Kidney glomerular epithelial cell (primary cell): ENCODE measurements at places on chromosomes 12 and 14.

GRCh38 chr12:52744493-52745156 is 32.5 kb downstream of the KRT76 start:
- no peak for DNase-seq

DNA sequence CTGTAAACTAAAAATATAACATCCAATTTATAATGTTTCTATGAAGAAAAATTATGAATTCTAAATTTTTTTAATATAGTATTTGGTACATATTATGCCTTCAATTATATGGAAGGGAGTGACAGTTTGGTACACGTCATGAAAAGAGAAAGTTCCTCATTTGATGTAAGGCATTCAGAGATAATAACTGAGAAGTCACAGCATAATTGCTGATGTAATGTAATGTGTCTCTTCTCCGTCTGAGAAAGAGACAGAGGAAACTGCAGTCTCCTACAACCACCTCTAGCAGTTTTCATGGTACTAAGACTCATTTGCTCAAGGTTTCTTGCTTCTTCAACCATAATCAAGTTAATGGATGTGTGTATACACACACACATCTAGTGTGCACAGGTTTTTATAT is 2.3 kb upstream of the CD69 start:
- no peak for DNase-seq

GRCh38 chr14:23123419-23123818 is 4.4 kb upstream of the CEBPE start:
- no peak for DNase-seq

GRCh38 chr14:21113369-21113768 is 12.5 kb downstream of the TMEM253 start:
- no peak for DNase-seq

- no peak for DNase-seq
Observed at GRCh38 chr12:75820848-75821578, 210.6 kb downstream of the PHLDA1 start.

DNA sequence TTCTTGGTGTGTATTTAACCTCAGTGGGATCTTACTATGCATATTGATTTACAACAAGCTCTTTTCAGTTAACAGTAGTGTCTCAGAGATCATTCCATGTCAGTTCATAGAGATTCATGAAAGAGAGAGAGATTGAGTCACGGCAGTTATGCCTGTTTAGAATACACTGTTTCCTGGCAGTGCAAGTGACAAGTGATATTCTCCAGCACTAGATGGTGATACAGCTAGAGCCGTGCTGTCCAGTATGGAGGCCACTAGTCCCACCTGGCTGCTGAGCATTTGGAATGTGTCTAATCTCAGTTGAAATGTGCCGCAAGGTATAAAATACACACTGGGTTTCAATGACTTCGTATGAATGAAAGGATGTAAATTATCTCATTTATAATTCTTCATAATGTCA is 184.4 kb downstream of the SUDS3 start:
- DNase-seq, result no peak

GRCh38 chr14:72678356-72678755 is 215.5 kb downstream of the DPF3 start:
- no peak for DNase-seq

DNA sequence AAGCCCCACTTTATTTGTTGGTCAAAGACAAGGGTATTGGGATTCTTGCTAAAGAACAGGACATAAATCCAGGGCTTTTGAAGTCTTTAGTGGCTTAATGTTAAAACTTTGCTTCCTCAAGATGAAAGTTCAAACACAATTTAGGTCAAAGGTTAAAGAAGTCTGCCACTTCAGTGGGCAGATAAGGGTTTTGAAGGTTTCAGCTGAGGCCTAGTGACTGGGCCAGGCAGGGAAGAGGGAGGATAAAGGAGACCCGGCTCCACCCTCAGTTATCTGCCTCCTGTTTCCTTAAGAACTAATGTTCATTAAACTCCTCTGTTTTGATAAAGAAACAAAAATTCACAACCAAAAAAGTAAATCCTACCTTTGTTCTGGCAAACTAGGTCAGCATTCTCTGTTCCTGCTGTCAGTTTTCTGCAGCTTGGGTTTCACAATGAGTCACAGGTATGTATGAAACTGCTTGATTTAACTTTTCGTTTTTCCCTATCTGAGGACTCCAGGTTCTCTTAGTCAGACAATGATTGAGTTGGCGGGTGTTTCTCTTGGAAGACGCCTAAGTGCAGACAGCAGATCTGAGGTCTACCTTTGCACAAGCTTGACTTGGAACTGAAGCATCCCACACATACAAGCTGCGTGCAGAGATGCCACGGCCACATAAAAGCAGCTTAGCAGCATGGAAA is 208.3 kb downstream of the EXOC5 start:
- no peak for DNase-seq

DNA sequence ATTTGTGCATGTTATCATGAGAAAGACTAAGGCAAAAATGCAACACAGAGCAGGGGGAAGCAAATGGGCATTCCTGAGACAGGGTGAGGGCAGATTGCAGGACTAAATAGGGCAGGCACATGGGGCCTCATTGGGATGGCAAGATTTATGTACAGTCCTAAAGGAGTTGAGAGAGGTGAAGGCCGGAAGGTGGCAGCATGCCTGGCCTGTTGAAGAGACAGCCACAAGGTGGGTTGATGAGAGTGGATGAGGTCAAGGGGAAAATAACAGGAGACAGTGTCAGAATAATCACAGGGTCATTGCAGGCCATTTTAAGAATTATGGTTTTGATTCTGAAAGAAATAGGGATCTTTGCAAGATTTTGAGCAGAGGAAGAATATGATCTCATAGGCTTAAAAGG is 21.0 kb downstream of the PAH start:
- no peak for DNase-seq

- no peak for DNase-seq
Observed at GRCh38 chr14:70873627-70874026, 33.6 kb upstream of the PCNX1 start.

DNA sequence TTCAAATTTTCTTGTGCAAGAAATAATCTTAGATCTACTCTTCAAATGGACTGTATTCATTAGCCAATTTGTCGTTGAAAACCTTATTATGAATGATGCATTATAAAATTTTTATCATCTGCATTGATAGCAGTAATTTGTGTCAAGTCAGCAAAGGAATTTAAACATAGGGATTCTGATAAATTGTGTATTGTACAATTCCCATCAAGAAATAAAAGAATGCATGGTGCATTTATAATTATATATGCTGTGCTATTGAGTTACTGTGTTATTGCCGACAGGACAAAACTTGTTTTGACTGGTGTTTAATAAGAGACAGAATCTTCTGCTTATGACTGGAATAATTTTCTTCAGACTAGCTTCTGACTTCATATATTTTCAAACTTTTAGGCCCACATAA is 3.1 kb upstream of the BCDIN3D start:
- no peak for DNase-seq

GRCh38 chr14:55274146-55274545 is 2.9 kb downstream of the FBXO34 start:
- DNase-seq, result no peak

- peak; percentile 50 for DNase-seq
Observed at GRCh38 chr12:89960011-89960507, 251.4 kb upstream of the ATP2B1 start.

DNA sequence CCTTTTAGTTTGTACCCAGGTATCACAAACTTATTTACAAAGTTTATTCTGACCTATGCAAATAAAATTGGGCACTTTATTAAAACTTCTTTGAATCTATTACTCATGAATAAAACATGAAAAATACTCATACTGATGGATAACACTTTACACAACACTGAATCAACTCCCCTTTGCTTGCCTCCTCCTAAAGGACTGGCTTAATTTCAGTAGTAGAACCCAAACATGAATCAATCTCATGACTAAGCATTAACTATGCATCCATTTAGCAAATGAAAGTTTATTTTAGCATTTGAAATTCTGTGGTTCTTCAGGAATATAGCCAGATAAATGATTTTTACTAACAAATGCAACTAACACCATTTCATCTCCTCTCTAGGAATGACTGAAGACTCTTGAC is 32.4 kb downstream of the DENND5B start:
- DNase-seq, result no peak

DNA sequence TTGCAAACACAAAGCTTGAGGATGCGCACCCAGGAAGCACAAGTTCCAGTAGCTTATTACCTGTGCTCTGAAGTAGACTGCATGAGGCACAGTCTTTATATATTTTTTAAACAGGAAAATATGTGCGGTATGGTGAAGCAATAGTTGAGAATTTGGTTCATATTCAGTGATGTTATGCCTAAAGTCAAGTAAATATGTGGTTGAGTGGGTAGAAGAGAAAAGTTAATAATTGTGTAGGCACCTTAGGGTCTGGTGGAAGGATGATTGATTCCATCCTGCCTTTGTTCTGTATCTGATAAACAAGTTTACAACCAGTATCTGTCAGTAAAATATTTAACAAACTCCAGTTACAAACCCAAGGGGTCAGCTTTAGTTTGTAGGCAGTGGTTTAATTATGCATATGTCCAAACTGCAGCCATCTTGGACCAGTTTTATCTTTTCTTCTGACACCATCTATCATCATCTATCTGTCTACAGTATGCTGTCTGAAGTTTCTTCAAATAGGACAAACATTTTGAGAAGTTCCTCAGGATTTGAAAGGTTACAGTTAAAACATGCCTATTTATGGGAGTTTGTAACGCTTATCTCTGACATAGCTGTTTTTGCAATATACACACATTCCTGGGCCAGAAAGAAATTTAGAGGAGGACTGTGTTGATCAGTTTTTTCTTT is 10.8 kb downstream of the SINHCAF start:
- no peak for DNase-seq

DNA sequence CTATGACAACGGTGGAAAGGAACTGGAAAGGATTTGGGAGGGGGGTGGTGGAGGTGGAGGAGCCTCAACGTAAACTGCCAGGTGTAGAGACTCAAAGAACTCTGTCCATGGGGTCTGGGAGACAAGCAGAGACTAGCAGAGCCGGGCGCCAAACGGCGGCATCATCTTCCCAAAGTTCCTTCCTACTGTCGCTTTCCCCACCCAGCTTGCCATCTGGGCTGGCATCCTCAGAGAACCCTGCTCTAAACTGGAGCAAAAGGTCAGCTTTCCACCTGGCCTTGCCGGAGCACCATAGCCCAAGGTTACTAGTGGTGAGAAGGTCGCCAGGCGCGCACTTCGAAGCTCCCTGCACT is 4.0 kb upstream of the IRF2BPL start:
- DNase-seq, result no peak

- peak; percentile 5 for DNase-seq
Observed at GRCh38 chr12:113019025-113019424, 37.5 kb upstream of the DTX1 start.

DNA sequence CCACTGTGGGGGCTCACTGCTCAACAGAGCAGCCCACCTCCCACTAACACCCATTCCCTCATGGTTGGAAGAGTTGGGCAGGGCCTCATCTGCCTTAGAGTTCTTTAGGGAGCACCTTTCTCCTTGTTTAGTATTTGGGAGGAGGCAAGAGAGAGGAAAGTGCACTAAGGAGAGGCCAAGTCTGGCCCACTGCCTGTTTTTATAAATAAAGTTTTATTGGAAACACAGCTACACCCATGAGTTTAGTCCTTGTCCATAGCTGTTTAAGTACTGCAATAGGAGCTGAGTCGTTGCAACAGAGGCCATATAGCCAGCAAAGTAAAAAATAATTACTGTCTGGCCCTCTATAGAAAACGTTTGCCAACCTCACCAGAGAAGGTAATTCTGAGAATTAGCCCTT is 63.9 kb downstream of the C14orf132 start:
- no peak for DNase-seq

- no peak for DNase-seq
Observed at GRCh38 chr12:93565760-93566159, 6.7 kb upstream of the SOCS2 start.

- no peak for DNase-seq
Observed at GRCh38 chr12:75844985-75845384, 186.6 kb downstream of the PHLDA1 start.

DNA sequence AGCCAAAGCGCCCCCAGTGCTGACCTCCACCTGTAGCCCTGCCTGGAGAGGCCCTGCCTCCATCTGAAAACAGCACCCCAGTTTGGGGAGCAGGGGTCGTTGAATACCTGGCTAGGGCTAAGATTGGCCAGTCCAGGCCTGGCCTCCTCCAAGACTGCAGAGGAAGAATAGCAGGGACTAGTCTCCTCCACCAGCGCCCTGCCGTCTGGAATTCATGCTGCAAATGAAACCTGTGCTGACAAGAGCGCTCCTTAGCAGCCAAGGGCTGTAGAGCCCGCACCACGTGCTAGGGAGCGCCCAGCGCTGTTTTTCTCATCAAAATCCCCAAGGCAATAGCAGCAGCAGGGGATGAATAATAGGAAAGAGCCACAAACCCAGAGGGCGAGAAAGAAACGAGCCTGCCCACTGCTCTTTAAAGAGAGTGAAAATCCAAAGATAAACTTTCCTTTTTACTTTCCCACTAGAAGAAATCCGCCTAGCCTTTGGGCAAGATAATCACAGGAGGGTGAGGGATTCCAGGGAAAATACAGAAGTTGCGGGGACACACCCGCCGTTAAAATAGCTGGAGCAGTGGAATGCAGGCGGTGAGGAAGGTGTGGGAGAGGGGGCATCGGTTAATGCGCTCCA is 3.3 kb downstream of the COL2A1 start:
- DNase-seq, result peak; percentile 13

GRCh38 chr12:673849-674248 is 10.6 kb upstream of the NINJ2 start:
- DNase-seq, result no peak

DNA sequence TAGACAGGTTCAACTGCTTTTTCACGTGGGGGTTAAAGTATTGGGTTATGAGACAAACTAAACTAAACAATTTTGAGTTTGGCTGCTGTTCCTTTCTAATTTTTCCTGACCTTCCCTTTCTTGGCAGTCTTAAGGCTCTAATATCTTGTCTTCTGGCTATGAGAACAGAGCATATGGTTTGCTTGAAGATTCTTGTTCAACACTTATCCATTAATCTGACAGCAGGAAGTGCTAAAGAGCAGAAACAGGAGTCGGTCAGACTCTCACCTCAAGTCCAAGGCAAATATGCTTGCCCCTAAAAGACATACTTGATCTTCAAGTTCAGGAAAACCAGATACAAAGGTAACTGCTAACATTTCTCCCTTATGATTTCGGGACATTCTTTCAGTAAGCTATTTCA is 52.6 kb upstream of the KCNJ8 start:
- no peak for DNase-seq

DNA sequence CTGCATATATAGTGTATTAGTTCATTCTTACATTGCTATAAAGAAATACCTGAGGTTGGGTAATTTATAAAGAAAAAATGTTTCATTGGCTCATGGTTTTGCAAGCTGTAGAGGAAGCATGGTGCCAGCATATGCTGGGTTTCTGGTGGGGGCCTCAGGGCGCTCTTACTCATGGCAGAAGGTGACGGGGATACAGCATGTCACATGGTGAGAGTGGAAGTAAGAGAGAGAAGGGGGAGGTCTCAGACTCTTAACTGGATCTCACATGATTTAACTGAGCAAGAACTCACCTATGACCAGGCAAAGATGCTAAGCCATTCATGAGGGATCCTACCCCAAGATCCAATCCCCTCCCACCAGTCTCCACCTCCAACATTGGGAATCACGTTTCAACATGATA is 15.9 kb upstream of the PAWR start:
- no peak for DNase-seq

DNA sequence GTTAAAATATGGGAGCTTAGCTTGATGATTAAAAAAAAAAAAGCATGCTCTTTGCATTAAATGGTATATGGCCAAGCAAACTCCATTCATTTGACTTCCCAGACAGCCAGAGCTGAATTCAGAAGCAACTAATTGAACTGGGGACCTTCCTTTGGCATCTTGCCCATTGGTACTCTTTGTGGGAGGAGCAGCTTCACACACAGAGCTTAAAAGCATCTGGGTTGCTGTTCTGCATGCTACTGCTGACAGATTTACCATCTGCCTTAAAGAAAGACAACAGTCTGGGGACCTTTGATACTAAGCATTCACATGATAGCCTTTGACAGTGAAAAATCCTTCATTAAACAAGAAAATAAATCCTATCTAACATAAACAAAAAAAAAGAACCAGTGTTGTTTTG is 977.9 kb downstream of the TMTC2 start:
- no peak for DNase-seq
